ENCODE measurements at places on chromosomes 1 and 21.

- DNase-seq, result no peak
Observed at GRCh38 chr1:3928586-3928985, 28.5 kb upstream of the C1orf174 start.

GRCh38 chr1:92859400-92860039 lies 27.7 kb downstream of the RPL5 start:
- DNase-seq, result no peak

DNA sequence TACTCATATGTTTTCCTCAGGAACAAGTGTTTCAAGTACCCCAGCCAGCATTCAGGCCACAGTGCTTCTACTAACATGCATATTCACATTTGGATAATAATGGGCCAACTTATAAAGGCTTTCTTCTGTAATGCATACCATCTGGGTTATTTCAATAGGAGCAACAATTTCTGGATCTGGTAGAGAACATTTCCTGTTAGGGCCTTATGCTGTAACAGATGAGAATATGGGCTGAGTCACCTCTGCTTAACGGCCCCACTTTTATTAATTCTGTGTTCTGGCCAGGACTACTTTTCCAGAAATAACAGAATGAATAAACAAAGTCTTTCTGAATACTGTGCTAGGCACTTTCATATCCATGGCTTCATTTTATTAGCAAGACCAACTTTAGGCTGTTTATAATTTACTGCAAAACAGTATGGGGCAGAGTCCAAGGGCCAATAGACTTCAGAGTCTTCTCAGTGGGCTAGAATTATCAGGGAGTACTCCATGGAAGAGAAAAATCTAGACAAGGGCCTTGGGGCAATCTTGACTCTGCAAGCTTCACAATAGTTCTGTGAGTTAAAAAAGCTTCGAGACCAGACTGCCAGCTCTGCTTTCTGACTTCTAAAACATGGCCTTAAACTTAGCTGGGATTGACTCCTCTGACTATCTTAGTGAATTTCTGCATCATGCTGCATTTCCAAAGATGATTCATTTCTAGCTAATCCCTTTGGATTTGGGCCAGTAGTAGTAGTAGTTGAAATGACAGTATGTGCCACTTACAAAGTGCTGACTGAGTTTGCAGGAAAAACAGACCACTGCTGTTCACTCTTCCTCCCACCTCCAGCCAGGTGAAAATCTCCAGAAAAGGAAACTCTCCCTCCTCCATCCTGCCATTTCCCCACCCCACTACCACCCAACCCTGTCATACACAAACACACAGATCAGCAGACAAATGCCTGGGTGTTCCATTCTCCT lies 8.2 kb upstream of the SSX2IP start:
- DNase-seq, result no peak

- DNase-seq, result no peak
Observed at GRCh38 chr1:27353166-27353565, 11.3 kb downstream of the SYTL1 start.

DNA sequence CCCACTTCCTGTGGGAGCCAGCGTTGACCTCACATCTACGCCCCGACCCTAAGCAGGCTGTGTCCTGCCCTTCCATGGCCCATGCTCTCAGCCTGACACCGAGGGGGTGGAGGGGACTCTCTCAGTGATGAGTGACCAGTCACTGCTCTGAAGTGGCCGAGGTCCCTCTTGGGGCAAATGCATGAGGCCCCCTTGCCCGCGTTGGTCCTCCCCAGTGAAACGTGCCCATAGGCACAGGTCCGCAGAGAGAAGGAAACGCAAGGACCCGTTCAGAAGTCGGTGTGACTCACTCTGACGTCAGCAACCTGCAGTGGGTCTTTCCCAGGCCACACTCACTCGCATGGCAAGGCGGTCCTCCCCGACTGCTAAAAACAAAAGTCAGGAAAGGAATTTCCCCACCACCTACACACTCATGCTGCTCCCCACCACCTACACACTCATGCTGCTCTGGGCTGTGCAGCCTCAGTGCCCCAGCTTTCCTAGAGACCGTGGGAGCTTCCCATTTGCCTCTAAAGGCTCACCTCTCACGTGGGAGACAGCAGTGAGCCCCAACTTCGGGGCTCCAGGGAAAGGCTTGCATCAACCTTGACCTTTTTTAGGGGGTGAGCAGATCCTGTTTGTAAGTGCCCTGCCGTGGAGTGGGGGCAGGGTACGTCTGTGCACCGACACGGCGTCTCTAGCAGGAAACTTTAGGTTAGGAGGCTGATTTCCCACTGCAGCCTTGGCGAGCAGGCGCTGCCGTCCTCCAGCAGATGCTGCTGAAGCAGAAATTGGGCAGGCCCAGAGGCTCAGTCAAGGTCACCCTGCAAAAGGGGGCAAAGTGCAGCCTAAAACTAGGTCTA lies 11.4 kb downstream of the UBASH3A start:
- peak; percentile 91 for DNase-seq

- no peak for DNase-seq
Observed at GRCh38 chr1:158185770-158186169, 5.1 kb downstream of the CD1D start.

DNA sequence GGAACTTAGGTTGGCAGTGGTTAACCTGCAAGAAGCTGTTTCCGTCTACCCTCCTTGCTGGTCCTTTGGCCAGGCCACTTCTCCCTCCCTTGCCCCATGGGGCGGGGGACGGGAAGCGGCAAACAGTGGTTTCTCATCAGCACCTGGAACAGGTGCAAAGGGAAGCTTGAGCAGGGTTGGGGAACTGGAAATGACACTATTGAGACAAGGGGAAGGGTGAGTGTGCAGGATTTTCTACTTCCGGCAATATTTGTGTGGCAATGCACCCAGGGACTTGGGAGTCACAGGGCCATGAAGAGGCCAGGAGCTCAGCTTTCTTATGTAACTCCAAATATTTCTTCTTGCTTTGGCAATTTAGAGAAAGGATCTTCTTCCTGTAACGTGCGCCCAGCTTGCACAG lies 29.0 kb upstream of the SARS1 start:
- DNase-seq, result no peak

- no peak for DNase-seq
Observed at GRCh38 chr21:26374817-26375216, 198.3 kb downstream of the CYYR1 start.

GRCh38 chr1:3785045-3785444 lies 11.3 kb downstream of the LRRC47 start:
- DNase-seq, result no peak

GRCh38 chr1:160707236-160708064 lies 4.2 kb downstream of the CD48 start:
- no peak for DNase-seq

- DNase-seq, result no peak
Observed at GRCh38 chr1:231512147-231512698, 16.2 kb upstream of the TSNAX start.

DNA sequence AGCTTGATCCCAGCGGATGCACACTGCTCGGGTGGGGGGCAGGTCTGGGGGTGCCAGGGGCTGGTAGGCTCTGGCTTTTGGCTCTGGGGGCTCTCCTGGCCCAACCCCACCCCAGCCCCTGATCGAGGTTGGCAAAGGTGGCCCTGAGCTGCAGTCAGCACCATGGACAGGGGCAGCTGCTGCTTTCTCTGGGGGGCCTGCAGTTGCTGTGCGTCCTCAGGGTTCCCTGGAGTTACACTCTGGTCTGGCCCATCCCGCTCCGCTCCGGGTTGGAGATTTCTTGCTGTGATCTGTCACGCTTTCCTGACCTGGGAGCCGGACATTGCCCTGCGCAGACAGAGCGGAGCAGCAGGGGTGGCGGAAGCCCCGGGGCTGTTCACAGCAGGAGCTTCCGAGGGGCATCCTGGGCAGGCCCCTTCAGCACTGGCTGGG lies 8.0 kb upstream of the PLCH2 start:
- peak; percentile 46 for DNase-seq

DNA sequence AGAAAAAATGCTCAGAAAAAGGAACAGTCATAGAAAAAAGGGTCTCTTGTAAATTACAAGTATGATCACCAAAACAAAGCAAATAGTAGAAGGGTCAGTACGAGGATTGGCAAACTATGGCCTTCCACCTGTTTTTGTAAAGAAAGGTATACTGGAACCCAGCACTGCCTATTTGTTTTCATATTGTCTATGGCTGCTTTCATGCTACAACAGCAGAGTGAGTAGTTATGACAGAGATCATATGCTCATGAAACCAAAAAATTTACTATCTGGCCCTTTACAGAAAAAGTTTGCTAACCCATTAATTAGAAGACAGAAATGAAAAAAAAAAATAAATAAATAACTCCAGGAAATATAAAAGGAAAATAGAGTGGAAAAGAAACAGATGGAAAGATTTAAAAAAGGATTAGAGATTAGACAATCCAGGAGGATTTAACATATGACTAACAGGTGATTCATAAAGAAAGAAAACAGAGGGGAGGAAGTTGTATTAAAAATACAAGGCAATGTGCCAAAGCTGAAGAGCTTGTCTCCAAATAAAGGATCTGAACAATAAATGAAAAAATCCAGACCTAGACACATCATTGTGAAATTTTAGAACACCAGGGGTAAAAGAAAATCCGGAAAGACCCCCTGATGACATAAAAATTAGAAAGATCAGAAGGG lies 108.5 kb upstream of the SERTAD4 start:
- DNase-seq, result no peak

- no peak for DNase-seq
Observed at GRCh38 chr1:228760979-228761378, 25.7 kb downstream of the RHOU start.

- no peak for DNase-seq
Observed at GRCh38 chr21:34615487-34615814, 538 bp upstream of the RCAN1 start.

DNA sequence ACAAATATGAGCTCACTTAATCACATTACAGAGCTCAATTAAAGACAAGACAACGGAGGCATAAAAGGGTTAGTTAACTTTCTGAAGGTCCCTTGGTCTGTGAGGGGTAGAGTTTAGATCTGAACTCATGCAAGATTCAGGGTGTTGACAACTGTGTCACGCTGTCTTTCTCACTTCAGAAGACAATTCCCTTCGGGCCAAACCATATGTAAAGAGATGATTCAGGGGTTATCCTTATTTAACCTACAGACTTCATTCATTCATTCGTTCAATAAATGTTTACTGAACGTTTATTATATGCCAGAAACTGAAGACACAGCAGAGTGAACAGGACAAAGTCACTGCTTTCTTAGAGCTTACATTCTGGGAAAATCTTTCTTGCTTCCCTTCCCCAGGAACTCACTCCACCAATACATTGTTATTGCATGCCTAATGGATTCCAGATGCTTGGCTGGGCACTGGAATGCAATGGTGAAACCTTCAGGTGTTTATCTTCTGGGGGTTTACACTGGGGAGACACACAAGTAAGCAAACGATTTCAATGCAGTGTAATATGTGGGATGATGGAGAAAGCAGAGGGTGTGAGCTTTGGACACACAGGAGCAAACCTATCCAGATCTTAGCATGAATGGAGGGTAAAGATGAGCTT lies 6.4 kb downstream of the XCL1 start:
- no peak for DNase-seq

- DNase-seq, result no peak
Observed at GRCh38 chr1:154329152-154329521, 3.8 kb downstream of the ATP8B2 start.

DNA sequence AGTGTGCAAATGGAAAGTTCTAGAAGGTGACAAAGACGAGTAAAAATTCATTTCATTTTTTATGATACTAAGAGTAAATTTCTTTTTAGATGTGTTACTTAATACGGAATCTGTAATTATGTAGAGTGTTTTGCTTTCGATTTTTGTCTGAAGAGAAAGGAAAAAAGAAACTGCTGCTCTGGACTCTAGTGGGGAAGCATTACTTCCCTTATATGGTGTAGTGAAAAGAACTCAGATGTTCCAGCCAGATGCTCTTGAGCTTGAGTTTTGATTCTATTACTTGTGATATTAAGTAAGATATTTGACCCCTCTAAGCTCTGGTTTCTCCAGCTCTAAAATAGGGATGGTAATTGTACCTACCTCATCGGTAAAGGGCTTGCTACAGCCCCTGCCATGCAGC lies 12.2 kb upstream of the GPR161 start:
- no peak for DNase-seq

DNA sequence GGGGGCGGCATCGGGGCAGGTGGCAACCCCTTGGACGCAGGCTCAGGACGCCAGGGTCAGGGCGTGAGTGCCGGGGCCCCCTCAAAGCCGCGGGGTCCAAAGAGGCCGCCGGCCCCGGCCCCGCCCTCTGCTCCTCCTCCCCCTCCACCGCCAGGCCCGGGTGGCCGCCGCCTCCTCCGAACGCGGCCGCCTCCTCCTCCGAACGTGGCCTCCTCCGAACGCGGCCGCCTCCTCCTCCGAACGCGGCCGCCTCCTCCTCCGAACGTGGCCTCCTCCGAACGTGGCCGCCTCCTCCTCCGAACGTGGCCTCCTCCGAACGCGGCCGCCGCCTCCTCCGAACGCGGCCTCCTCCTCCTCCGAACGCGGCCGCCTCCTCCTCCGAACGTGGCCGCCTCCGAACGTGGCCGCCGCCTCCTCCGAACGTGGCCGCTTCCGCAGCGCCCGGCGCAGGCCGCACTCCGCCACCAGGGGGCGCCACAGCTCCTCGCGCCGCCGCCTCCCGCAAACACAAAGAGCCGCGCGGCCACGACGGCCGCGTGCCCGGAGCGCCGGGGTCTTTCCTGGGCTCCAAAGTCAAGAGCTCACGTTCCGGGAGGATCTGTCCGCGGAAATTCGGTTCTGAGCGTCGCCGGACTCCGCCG lies 19.3 kb upstream of the SAMD11 start:
- peak; percentile 85 for DNase-seq

DNA sequence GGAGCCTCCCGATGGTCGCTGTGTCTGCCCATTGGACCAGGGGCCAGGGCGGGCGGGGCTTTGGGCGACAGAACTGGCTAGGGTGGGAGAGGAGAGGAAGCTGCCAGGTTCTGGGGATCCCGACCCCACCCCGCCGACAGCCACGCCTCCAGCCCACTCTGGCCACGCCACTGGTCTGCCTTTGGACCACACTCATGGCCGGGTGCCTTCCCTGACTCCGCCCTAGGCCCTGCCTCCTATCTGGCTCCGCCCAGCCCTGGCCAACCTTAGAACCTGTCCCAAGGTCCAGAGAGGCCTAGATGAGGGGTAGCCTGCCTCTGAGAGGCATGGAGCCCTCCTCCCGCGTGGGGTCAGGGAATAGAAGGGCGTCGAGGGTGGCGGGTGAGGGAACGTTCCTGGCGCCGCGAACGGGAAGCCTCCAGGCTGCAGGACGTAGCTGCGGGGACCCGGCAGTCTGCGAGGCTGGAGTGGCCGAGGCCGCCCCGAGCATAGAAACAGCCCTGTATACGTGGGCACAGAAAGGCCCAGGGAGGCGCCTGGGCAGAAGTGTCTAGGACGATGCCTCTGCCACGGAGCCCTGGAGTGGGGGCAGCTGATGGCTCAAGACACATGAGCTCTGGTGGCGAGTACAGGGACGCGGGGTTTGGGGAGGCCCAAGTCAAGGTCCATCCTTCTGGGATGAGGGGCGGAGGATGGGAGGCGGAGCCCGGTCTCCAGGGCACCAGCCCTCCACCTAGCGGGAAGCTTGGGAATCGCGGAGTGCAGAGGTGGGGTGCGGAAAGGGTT lies 11.5 kb upstream of the COL16A1 start:
- DNase-seq, result peak; percentile 37

GRCh38 chr1:24349891-24350290 lies 30.7 kb downstream of the GRHL3 start:
- peak; percentile 26 for DNase-seq
